ENCODE measurements at places on chromosomes 16 and 17. TPM values are rescaled to one million over a fixed set of nuclear protein-coding genes. Genes with fewer than 3 reads are reported as not detected.

Gene KRT24
- not detected for total RNA-seq

Gene CNGB1
- total RNA-seq = not detected

Gene CLEC3A
- not detected for total RNA-seq

Gene SULT1A4
- total RNA-seq = 0.17 TPM

Gene NECAB2
- not detected for total RNA-seq

Gene PITPNM3
- total RNA-seq = 1.5 TPM

Gene NLK
- total RNA-seq = 15.4 TPM

Gene PIK3R5
- total RNA-seq = not detected

Gene HOXB4
- total RNA-seq = 5.5 TPM

Gene NLRC3
- total RNA-seq = not detected

GRCh38 chr17:6358131-6358530 is 76.8 kb downstream of the AIPL1 start:
- DNase-seq = no peak

- DNase-seq = peak; percentile 82
Observed at GRCh38 chr17:17351901-17352781, 49.0 kb downstream of the NT5M start.

- DNase-seq = peak; percentile 72
Observed at GRCh38 chr17:40598619-40599467, 33.6 kb upstream of the CCR7 start.

- no peak for DNase-seq
Observed at GRCh38 chr17:6080711-6081430, 10.7 kb downstream of the WSCD1 start.

DNA sequence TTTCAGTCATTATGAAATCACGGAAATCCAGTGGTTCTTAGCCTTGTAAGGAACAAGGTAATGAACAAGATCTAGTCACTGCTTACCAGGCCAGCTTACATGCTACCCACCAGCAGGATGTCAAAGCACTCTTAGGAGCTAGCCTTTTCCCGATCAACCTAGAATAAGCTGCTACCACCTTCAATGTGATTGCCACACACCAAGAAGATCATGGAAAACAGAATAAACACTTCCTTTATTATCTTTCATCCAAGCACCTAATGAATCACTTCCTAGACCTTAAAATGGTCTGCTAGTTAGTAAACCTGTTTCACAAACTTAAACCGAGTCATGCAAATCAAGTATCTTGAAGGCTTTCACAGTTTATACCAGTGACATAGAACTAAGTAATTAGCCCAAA is 5.0 kb downstream of the BBS2 start:
- no peak for DNase-seq

GRCh38 chr17:1173432-1174262 is 6.1 kb downstream of the ABR start:
- DNase-seq = no peak

DNA sequence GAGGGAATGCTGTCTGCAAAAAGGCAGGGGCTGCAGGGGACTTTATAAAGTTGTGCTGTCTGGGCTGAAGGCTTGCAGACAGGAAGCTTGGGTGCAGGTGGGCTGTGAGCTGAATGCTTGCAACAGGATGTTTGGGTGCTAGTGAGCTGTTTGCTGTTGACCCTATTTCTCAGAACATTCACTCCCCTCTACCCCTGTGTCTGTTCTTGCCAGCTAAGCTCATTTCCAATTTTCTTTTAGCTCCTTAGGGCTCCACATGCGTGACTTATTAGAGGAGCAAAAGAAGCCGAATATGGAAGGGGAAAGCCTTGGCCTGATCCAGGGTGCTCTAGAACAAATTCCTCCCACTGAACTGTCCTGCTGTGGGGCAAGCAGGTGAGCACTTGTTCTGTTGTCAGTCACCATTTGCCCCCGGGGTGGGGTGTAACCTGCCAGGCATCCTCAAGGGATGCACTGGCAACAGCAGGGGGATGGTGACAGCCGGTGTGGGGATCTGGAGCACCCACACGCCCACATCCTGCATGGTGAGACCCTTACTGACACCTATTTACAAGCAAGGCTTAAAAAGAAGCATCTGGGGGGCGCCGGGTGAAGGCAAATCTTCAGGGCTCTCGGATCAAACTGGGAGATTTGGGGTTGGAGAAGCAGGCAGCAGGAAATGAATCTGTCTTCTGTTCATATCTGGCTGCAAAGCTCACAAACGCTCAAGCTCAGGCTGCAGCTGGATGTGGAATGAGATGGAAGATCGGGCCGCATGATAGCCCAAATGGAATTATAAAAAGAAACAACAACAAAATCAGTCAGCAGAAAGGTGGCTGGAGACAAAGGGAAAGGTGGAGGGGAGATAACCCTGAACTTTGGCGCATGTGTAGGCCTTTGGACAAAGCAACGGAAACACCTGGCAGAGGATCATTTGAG is 21.1 kb upstream of the NUP93 start:
- DNase-seq = no peak

DNA sequence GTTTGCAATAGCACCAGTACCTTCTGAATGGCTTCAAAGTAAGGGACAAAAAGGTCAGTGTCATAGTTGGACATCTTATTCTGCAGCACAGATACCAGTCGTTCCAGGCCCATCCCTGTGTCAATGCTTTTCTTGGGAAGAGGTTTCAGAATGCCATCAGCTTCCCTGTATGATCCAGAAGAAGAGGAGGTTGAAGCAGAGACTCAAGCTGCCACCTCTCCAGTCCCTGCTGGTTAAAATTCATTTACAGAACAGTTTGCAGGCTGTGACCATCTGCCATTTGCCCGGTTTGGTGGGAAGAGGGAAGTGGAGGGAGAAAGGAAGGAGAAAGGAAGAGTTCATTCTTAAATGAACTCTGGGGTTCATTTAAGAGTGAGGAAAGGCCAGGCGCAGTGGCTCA is 18.4 kb upstream of the EXOSC6 start:
- DNase-seq = no peak

DNA sequence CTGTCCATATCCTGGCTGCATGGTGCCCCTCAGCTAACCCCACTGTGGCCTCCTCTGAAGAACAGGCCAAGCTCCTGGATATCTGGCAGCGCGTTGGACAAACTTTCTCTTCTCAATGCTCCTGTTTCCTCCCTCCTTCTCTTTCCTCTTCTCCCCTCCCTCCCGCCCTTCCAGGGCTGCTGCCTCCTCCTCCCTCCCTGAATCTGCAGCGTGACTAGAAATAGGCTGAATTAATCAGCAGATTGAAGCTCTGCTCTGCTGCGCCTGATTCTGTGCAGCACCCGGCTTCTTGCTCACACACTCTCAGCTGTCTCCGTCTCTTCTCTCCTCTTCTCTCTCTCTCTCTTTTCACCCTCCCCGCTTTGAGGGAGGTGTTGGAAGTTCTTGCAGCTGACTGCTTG is 19.8 kb downstream of the TMEM94 start:
- peak; percentile 78 for DNase-seq

GRCh38 chr17:56822725-56823124 is 11.0 kb downstream of the C17orf67 start:
- DNase-seq = no peak

GRCh38 chr17:79976451-79976850 is 59.2 kb downstream of the TBC1D16 start:
- DNase-seq = no peak

DNA sequence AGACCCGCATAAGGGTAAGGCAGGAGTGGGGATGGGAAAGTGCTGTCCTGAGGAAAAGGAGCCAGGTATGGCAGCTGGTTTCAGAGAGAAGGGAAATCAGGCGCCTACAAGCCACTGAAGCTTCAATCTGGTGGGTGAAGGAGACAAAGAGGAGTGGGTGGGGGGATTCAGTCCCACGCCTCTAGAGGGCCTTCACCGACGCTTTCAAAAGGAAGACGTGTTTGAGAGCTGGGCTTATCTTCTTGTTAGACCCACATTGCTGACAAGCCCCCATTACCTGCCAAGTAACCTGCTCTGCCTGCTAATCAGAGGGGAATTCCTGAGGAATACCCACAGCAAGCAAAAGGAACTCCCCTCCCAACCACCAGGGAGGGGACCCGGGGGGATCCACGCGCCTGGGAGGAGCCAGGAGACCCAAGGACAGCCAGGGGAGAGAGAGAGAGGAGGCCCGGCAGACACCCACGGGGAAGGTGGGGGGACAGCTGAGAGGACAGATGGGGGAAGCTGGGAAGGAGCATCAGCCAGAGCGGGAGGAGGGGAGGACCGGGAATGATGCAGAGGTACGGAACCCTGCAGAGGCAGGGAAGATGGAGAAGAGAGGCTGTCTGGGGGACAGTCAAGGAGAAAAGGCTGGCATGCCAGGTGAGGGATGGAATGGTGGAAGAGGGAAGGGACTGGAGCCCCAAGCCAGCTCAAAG is 1.0 kb downstream of the MTMR4 start:
- DNase-seq = no peak

DNA sequence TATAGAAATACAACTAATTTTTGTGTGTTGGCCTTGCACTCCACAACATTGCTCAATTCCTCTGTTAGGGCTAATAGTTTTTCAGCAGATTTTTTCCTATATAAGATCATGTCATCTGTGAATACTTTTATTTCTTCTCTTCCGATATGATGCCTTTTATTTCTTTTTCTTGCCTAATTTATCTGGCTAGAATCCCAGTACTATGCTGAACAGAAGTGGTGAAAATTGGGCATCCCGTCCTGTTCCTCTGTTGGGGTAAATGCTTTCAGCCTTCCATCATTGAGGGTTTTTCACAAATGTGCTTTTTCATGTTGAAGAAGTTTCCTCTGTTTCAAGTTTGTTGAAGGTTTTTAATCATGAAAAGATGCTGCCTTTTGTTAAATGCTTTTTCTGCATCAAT is 22.7 kb upstream of the TNFRSF13B start:
- DNase-seq = no peak

- no peak for DNase-seq
Observed at GRCh38 chr17:50035945-50036344, 20.0 kb upstream of the ITGA3 start.

GRCh38 chr17:41116297-41116696 is 1.9 kb downstream of the KRTAP4-11 start:
- no peak for DNase-seq

- no peak for DNase-seq
Observed at GRCh38 chr17:74776990-74777389, 845 bp upstream of the NAT9 start.

DNA sequence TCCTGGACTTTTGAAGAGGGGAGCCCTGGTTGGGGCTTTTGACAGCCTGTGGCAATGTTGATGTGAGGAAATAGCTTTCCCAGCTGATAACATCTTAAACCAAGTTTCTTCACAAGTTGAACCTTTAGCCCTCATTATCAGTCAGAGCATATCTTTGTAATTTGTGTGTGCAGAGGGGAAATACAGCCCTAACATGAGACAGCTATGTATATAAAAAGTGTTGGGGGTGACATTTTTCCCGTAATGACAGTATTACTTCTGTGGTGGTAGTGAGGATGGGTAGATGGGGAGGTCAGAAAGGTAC is 221.1 kb downstream of the FTO start:
- DNase-seq = no peak

DNA sequence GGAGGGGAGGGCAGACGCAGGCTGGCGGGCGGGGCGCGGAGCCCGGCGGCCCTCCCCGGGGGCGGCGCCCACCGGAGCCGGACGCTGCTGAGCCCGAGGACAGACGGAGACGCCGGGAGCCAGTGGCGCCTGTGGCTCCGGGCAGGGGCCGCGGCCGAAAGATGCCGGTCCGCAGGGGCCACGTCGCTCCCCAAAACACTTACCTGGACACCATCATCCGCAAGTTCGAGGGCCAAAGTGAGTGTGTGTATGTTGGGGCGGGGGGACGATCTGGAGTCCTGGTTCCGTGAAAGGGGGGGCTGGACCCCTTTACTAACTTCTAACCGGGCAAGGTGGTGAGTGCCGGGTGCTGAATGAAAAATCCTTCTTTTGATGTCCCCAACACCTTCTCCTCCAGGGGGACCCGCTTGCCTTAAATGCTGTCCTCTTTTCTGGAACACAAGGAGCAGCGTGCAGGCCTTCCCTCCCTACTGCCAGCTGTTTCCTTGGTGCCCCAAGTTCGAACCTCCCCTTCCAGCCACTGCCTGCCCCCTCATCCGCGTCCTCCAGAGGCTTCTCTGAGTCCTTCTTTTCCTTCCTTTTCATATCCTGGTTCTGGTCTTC is at the start of gene KCNH6:
TSS of gene KCNH6 (plus strand) at position 106 of the 603 bp plus-strand sequence. CDS start at position 162, 56 bp downstream.
- no peak for DNase-seq

DNA sequence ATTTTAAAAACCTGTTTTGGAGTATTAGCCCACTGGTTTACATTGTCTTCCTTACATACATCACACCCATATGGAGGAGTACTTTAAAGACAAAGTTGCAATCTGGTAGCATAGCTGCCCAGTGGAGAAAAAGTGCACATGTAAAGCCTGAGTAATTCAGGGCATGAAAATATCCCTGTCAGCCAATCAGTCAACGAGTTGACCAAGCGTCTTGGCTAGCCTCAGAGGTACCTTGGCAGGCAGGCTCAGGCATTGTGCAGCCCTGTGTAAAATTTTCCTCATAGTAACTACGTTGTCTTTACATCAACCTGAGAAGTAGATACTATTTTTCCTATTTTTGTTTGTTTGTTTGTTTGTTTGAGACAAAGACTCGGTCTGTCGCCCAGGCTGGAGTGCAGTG is 339.0 kb downstream of the CDH13 start:
- no peak for DNase-seq

- peak; percentile 32 for DNase-seq
Observed at GRCh38 chr16:23587726-23588125, 8.4 kb downstream of the NDUFAB1 start.

DNA sequence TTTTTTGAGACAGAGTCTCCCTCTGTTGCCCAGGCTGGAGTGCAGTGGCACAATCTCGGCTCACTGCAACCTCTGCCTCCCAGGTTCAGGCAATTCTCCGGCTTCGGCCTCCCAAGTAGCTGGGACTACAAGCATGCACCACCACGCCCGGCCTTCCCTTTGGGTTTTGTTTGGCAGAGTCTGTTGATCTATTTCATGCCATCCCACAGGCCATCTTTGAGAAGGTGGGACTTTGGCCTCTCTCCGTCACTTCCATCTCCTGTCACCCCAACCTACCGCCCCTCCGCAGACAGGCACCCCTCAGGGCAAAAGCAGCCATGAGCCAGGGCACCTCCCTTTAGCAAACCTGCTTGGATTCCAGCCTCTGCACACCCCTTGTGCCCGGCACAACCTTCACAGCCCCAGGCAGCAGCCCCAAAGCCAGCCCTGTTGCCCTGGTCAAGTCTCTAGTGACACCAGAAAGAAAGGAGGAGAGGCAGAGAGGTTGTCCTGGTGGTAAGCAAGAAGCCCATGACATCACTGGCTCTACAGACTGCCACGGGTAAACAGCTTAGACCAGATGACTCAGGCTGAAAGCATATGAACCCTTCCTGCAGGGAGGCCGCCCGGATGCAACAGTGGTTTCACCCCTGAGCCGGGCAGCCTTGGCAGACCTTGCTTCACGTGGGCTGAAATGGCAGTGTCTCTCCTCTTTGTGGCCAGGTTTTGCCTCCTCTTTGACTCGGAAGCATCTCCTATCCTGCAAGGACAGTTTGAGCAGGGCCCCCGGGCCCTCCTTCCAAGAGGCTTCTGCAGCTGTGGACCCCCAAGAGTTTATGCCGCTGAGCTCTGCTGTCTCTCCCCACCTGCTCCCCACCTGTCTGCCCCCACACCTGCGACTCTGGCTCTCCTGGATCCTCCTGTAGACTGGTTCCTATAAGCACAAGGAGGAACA is 8.1 kb upstream of the TIMP2 start:
- peak; percentile 96 for DNase-seq

- peak; percentile 29 for DNase-seq
Observed at GRCh38 chr17:63760771-63761539, 12.4 kb downstream of the CCDC47 start.

- DNase-seq = peak; percentile 81
Observed at GRCh38 chr17:3695129-3695722, 729 bp downstream of the P2RX5 start.

GRCh38 chr17:8022360-8023003 is 16.4 kb upstream of the ALOX15B start:
- no peak for DNase-seq

Measured in LHCN-M2 (cell line).